ENCODE measurements at places on chromosomes 7 and 10. TPM values are rescaled to one million over a fixed set of nuclear protein-coding genes. Genes with fewer than 3 reads are reported as not detected.

GDF2 gene
- not detected for total RNA-seq

ZNHIT1 gene
- total RNA-seq = 51.1 TPM

ADRB1 gene
- not detected for total RNA-seq

NXPH1 gene
- total RNA-seq = not detected

FAM25A gene
- total RNA-seq = not detected

PPP1R9A gene
- total RNA-seq = 7.7 TPM

RPS24 gene
- 3,131 TPM for total RNA-seq

PNLIPRP2 gene
- total RNA-seq = not detected

PDGFA gene
- 33.1 TPM for total RNA-seq

SFRP5 gene
- not detected for total RNA-seq

IL15RA gene
- 35.0 TPM for total RNA-seq

LIPN gene
- not detected for total RNA-seq

IRF5 gene
- total RNA-seq = 3.4 TPM

INTS15 gene
- total RNA-seq = 22.6 TPM

CRYGN gene
- not detected for total RNA-seq

PTTG1IP2 gene
- not detected for total RNA-seq

ACSL5 gene
- 30.6 TPM for total RNA-seq
